ENCODE measurements at places on chromosomes 11 and 22.
A peak's percentile ranks its signal among the peaks of the same experiment; 100 is the strongest.

DNA sequence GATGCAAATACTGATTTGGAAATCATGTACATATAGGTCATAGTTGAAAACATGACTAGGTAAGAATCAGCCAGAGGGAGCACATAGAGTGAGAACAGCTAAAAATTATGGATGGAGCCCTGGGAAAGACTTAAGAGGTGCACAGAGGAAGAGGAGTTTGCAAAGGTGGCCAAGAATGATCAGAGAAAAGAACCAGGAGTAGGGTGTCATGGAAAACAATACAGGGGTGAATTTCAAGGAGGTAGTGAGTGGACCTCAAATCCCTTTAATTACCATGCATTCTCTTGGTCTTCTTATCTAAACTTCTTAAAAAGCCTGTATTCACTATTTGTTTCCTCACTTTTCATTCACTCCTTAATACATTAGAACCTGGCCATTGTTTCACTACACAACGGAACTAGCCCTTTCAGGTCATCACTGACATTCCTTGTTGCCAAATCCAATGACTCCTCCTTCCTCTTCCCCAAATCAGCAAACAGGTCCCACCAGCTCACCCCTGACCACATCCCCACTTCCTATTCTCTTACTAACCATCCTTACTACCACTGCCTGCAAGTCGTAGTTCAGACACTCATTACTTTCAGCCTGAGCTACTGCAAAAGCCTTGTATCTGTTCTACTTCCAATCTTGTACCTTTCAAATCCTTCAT, 22.6 kb downstream of the BUD13 start:
- no peak for DNase-seq

DNA sequence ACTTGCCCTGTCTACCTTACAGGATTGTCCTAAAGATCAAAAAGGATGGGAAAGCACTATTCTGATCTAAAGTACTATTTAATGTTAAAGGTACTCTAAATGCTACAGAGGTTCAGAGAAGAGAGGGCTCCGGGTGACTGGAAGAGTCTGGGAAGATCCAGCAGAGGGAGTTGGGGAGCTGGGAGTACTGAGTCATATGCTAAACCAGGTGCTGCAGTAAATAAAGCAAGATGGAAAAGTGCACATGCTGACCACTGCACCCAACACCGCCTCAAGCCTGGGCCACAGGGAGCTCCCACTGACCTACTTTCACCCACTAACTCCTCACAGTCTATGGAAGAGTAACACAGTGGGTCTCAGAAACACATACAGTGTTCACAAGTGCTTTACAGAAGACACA, 49.3 kb downstream of the WT1 start:
- peak; percentile 36 for DNase-seq

GRCh38 chr11:66017321-66017720, 5.5 kb downstream of the CST6 start:
- DNase-seq = no peak

DNA sequence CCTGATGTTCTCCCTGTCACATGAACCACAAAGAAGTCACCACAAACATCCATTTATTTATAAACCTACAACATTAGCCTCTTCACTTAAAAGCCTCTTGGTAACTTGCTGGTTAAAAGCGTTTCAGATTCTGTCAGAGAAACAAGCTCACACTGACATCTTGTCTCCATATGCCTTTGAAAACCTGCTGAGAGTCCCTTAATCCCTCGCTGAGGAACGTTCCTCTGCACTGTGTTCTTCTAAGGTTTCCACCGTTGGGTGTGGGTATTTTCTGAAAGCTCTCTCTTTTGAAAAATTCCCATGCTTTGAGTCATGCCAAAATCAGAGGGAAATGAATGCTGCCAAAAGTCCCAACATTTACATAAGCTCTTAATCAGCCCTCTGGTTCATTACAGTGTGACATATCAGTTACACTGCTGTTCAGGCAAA, 149.8 kb downstream of the CCDC34 start:
- peak; percentile 99 for DNase-seq

- no peak for DNase-seq
Measured at GRCh38 chr11:5036669-5037068, 9.7 kb upstream of the OR52J3 start.

DNA sequence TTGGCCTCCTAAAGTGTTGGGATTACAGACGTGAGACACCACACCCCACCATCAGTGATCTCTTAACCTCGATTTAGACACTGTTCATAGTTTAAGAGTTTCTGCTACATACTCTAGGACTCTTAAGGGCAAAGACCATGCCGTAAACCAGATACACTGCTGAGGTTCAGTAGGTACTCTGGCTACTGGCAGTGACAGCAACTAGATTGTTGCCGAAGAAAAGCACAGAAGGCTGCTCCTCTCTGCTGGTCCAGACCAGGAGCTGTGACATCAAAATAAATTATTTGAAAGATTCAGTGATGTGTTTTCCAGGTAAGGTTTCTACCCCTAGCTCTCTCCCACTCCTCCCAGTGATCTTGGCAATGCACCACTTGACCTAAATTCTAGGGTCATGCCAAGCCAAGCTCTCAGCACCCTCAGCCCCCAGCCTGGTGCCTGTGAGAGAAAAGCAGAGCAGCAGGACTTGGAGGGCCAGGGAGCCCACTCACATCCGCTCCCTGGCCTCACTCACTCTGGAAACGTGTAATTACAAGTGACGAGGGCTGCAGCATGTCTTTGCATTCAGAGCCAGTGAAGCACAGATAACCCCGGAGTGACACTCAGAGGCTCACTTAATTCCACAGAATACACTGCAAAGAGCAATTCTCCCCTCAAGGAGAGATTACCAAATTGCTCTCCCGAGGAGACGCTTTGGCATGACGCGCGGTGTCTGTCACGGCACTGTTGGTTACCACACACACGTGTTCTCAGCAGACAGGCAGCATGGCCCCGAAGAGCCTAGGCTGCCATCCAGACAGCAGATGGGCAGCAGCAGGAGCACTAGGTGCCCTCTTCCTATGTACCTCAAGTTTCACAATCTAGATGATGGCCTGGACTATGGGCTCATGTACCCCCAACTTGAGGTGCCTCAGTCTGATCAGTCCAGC, 96.9 kb upstream of the PITPNB start:
- no peak for DNase-seq

DNA sequence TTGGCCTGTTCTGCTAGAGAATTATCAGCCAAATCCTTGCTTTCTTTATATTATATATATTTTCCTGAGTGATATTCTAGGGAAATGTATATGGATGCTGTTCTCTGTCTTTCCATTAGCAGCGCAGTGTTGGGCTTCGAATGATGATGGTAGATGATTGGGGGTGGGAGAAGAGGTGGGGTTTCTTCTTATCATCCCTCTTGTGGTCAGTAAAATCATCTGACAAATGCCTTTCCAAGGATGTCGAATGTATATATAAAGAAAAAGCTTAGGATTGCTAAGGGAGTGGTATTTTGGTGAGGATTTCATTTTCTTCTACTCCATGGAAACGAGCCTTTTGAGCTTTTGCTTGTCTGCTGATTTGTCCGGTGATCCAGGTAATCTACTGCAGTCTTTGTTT, 48.9 kb downstream of the ARHGEF12 start:
- DNase-seq = peak; percentile 60

GRCh38 chr11:79266396-79266795, 174.4 kb downstream of the TENM4 start:
- no peak for DNase-seq

GRCh38 chr11:95152876-95153856, 63.5 kb downstream of the ENDOD1 start:
- no peak for DNase-seq

DNA sequence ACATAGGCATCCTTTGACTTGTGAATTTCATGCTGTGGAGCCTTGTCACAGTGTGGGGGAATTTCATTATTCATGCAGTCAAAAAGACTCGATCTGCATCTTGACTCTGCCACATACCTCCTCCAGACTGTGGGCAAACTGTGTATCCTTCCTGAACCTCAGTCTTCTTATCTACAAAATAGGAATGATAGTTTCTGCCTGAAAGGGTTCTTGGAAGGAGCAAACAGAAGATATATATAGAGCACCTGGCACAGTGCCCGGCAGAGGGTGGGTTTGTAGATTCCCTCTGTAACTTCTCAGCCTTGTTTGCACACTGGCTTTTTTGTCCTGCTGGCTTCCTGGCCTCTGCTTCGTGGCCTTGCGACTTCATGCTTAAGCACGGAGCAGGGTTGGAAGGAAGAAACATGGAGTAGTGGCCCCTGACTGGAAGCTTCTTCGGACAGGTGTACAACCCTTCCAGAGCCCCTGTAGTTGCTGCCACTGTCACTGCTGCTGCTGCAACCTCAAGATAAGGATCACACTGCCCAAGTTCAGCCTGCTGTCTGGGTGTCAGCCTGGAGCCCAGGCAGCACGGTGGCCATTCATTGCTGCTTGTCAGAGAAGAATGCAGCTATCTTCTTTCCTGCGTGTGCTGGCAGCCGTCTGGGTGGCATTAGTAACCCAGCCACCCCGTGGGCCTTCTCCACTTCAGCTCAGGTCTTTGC, 106.4 kb downstream of the MICAL2 start:
- no peak for DNase-seq

DNA sequence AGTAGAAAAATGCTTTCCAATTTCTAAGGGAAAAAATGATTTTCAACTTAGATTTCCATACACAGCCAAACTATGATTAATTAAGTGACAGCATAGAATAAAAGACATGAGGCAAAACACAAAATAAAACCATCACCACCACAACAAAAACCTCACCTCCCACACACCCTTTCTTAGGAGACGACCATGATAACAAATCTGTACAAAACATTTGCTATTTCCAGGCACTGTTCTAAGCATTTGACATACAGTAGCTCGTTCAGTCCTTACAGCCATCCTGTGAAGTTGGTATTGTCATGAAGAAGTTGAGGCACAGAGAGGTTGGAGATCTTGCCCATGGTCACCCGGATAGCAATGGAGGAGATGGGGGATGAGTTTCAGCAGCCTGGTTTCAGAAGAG, 8.7 kb downstream of the SPI1 start:
- DNase-seq = no peak

DNA sequence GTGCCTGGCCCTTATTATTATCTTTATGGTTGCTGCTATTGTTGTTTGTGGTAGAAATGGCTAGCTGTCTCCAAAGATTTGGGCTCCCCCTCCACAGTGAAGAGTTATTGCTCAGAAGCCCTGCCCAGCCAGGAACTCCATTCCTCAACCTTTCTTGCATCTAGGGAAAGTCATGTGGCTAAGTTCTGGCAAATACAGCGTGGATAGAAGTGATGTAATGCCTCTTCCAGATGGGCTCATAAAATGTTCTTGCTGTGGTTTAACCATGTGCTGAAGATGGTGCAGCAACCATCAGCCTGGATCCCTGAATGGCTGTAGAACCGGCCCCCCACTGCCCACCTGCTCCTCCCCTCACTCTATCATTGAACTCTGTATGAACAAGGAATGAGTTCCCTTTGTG, 203.5 kb upstream of the E2F8 start:
- DNase-seq = peak; percentile 54

DNA sequence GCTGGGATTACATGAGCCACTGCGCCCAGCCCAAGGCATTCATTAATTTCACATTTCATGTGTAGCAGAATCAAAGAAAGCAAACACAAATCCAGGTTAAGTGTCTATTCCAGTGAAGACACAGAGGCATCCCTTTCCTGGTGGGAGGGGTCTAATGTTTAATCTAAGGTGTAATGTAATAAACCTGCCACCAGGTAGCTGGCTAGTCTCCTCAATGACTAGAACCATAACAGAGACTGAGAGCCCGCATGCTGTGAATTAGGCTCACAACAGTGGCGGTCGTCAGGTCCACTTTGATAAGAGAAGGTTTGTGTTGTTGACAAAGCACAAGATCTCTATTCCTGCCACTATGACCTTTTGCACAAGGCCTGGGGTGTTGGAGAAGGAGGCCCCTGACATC, 64.2 kb upstream of the ADA2 start:
- no peak for DNase-seq

DNA sequence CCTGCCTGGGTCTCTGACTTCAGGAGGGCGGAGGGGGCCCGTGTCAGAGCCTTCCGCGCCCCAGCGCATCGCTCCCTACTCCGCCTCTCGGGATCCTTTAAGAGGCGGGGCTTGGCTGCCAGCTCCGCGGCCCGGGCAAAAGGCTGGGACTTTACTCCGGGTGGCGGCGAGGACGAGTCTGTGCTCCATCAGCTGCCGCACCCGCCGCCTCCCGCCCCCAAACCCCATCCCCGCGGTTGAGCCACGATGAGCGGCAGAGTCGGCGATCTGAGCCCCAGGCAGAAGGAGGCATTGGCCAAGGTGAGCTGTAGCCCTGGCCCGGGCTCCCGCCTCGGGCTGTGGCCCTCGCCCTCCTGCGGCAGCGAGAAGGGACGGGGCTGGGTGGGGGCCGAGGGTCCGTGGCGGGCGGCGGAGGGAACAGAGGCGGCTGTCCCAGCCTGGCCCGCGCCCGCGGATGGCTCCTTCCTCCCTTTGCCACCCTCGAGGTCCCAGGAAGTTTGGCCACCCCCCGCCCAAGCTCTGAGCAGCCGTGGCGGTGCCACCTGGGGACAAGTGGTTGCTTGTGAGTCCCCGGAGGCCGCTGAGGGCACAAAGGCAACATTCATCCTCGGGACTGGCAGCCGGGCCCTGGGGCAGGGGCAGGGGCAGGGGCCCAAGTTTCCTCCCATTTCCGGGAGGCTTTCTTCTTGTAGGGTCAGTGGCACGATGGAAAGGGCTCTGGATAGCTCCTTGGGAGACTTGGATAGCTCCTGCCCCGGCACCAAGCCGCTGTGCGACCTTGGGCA, at the start of gene SEC14L2:
Gene SEC14L2 (plus strand): TSS at position 148 of the 785 bp plus-strand sequence. CDS start 99 bp downstream, at position 247.
- DNase-seq = peak; percentile 53

- DNase-seq = no peak
Measured at GRCh38 chr11:1916986-1917522, 2.4 kb upstream of the TNNT3 start.

GRCh38 chr11:112961146-112961668, at the start of gene NCAM1:
NCAM1 (plus strand) TSS chr11:112961420.
- DNase-seq = peak; percentile 95

GRCh38 chr22:17928391-17928790, 96.0 kb downstream of the MICAL3 start:
- no peak for DNase-seq

DNA sequence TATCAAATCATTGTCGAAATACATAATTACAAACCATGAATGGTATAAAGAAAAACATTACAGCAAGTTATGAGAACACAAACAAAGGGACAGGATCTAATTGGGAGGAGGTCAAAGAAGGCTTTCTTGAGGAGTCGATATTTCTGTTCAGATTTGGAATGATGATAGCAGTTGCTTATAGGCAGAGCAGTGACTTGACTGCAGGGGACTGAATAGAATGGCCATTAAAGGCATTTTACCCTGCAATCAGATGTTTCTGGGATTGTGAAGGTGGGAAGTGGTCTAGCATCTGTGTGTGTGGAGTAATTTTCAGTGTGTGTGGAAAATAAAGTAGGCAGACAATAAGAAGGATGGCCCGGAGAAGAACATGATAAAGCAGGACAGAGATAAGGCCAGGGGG, 41.0 kb downstream of the BLID start:
- no peak for DNase-seq

GRCh38 chr22:38919631-38920190, 37.7 kb upstream of the APOBEC3A start:
- DNase-seq = no peak

DNA sequence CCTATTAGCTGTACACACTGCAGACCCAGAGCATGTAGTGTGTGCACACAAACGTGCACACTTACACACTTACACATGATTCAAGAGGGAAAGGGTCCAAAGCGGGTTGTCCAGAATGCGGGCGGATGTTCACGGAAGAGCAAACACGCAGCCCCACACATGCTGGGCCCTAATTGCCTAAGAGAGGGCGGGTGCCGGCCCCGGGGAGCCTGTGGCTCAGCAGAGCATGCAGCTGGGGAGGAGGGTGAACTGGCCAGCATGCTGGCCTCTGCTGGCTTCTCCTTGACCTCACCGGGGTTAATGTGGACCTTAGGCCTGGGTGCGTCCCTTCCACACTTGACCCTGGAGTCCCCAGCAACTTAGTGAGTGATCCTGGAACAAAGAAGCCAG, 816.3 kb downstream of the BRD1 start:
- DNase-seq = no peak
